ENCODE measurements at places on chromosomes 4 and X.

- DNase-seq: no peak
Observed at GRCh38 chr4:184988611-184989010, 29.7 kb upstream of the HELT start.

DNA sequence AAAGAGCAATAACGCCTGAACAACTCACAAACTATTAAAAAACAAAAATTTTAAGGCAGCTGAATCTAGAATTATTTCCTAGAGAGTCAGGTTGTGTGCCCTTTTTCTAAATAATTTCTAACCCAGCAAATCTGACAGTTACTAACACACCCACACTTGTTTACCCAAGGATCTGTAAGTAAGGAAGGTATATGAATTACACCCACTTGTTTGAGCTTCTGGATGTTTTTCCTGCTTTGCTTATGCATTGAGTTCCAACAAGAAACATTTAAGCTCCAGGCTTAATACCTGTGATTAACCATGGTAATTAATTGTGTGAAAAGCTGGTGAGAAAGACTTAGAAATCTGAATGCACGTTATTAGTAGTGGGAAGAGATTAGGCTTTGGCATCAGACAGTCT, 1.5 kb downstream of the NIPAL1 start:
- no peak for DNase-seq

DNA sequence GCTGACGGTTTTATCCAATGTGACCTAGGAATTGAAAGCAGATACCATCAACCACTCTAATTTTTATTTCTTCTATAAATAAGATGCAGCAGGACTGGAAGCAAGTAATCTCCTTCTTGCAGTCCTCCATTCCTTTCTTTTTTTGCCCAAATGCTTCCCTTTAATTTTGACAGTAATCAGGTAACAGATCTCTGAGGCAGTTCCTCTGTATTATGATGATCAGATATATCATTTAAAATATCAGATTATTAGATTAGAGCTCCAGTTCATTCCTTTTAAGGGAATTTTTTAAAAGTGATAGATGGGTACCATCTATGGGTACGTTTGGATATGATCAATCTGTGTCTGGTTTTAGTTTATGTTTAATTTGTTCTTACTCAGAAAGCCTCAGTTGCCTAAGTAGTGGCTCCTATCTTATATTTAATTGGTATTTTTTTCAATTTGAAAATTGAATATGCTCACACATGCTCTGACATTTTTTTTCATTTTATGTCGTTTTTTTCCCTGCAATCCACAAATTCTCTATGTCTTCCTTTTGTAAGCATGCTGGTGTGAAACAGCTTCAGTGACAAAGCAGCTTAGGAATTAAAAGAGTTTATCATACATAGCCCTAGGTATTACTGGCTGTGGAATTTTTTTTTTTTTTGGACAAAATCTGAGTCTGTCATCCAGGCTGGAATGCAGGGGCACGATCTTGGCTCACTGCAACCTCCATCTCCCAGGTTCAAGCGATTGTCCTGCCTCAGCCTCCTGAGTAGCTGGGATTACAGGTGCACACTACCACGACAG, 73.7 kb upstream of the ANK2 start:
- no peak for DNase-seq

DNA sequence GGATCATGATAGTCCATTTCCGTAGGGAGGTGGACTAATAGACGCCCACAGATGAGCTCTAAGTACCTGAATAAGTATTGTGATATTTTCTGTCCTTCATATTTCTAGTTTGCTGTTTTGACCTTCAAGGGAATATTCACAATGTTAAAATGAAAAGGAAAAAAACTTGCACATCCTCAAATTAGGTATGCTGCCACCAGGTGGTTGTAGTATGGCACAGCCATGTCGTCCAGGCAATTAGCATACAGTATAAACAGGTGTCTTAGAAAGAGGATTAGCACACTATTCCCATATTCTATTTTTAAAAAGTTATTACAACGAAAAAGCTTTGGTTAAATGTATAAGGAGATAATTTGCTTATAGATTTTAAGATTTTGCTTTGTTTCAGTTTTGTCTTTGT, 802.0 kb downstream of the RPA4 start:
- DNase-seq: peak; percentile 13

DNA sequence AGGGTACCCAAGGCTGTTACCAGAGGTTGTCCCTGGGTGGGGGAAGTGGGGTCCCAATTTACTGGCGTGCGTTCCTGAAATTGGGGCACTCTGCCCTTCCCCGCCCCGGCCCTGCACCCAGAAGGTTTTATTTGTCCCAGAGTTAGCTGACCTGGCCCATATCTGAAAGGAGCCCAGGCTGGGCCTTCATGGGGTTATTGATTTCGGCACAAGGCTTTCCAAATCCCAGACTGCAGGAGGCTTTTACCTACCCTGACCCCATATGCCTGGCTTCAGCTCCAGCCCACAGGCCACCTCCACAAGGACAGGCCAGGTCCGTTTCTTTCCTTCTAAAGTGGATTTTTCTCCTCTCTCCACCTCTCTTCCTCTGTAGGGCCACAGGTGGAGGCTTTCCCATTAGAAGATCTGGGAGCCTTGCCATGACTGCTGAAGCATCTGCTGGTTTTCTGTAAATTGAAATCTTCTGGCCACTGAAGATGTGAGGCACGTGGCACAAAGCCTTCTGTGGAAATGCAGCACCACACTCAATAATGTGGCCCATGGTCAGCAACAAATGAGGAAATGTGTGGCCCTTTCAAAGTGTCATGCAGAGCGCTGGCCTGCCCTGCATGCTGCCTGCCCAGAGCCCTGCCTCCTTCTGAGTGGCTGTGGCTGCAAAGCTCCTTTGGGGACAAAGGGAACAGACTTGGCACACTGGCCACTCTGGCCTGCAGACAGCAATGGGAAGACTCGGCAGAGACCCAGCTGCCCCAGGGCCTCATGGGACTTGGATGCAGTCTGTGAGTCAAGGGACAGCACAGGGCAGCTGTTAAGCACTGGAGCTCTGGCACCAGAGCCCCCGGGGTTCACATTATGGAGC, 43.1 kb upstream of the MTM1 start:
- no peak for DNase-seq

DNA sequence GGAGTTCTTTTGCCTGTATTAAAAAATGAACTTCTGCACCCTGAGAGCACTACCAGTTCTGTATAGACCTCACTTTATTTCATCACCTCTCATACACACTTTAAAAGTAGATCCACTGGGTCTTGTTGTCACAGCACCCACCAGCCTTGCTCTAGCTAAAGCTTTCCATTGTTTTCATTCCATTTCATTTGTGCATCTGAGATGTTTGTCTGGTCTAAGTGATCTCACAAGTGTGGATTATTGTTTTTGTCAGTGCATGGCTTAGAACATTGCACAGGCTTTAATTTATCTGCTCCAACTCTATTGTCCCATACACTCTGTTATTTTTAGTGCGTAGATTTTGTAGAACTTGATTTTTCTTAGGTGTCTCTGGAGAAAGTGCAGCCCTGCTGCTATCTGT, 1157.5 kb upstream of the PABPC4L start:
- no peak for DNase-seq

DNA sequence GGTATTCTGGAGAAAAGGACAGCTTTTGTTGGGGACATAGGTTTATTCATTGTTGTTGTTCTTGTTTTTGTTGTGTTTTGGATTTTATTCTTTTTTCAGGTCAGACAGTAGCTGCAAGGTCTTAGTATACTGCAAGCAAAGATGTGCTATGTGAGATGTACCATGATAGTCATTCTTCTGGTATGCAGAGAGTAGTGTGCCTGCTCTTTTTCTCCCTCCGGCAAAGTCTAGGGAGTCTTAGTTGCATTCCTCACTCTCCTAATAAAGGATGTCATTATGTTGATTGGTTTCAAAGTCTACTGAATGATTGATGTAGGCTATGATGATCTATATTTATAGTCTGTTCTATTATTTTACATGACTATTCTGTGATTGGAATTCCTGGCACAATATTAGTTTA, 119.9 kb upstream of the POF1B start:
- DNase-seq: no peak

- DNase-seq: no peak
Observed at GRCh38 chrX:123876844-123877243, 17.0 kb downstream of the XIAP start.

GRCh38 chr4:187235456-187236170, 512.0 kb upstream of the FAT1 start:
- no peak for DNase-seq

- no peak for DNase-seq
Observed at GRCh38 chrX:48511560-48511959, 2.8 kb downstream of the PORCN start.

GRCh38 chr4:56273391-56273790, 113.9 kb downstream of the AASDH start:
- DNase-seq: no peak

DNA sequence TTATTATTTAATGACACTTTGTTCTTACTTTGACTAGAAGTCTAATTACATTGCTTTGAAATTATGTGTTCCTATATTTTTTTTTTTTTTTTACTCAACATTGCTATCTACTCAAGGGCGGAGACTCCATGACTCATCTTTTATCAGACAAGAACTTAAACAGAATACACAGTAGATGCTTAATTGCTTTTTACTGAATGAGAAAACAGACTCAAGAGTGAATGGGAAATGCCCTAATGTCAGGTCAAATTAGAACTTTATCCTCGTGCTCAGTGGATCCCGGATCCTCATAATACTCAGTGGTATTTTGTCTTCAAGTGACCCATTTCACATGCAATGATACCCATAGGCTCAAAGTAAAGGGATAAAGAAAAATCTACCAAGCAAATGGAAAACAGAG, 954.5 kb upstream of the IGFBP7 start:
- DNase-seq: no peak

DNA sequence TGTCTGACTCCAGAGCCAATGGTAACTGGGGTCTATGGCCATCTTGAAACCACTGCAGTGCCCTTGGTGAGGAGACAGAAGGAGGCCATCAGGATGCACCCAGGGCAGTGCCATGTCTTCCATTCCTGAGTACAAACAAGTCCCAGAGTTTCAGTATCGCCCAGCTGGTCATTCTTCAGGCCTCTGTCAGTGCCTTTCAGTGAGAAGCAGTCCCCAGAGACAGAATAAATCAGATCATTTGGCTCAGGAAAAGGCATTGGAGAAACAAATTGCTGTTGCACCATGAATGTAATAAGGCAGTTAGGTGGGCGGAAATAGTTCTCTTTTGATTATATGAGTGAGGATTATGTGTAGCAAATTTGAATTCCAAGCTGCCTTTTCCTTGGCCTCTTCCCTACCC, 21.3 kb downstream of the ADGRG4 start:
- no peak for DNase-seq

Data from activated CD4-positive, alpha-beta T cell treated with anti-CD3 and anti-CD28 coated beads, Interleukin-2, amount 50 U/mL, for 16 hours (primary cell).